Cortex of kidney (tissue), 1 donor: ENCODE measurements at places on chromosomes 3 and 15.

DNA sequence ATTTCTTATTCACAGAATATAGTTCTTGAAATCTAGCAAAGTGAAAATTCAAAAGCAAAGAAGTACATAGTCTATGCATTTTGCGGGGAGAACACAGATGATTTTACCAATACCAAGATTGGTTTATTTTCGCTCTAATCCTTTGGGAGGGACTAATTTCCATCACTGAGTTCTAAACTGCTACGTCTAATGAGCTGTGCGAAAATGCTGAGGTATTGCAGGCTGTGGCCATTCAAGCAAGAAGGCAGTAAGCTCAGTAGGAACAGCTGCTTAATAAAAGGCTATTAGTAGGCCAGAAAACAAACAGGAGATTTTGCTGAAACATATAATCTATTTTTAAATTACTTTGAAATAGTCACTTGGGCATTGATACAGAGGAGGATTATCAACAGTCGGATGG lies 379.0 kb downstream of the CNTN4 start:
- no peak for DNase-seq

DNA sequence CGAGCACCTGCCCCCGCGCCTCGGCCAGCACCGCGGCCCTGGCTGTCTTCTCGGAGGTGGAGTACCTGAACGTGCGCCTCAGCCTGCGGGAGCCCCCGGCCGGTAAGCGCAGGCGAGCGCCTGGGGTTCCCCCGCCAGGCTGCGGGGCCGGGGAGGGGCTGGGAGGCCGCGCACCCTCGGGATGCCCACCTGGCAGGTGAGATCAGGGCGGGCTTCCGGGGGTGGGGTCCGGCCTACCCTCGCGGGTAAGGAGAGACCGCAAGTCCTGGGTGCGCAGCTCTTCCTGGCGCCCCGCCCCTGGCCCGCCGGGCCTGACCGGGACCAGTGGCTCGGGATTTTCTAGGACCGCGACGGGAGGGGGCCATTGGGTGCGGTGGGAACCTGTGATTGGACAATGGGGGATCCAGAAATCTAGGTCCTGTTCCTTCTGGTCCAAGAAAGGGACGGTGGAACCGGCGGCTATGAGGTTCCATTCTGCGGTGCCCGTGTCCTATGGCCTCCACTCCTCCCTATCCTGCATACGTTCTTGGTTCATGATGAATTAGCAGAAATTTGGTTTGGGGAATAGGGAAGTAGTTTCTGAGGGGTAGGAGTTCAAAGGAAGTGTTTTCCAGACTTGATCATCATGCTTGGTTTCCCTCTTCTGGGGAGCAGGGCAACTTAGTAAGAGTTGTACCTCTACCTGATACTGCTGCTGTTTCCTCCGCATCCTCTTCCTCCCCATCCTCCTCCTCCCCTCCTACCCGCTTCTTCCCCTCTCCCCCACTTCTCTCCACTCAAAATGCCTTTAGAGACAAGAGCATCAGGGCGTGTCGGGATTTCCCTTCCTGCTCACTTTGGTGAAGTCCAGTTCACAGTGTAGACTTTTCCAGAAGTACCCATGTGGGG lies 808 bp downstream of the ARRDC4 start:
- no peak for DNase-seq

DNA sequence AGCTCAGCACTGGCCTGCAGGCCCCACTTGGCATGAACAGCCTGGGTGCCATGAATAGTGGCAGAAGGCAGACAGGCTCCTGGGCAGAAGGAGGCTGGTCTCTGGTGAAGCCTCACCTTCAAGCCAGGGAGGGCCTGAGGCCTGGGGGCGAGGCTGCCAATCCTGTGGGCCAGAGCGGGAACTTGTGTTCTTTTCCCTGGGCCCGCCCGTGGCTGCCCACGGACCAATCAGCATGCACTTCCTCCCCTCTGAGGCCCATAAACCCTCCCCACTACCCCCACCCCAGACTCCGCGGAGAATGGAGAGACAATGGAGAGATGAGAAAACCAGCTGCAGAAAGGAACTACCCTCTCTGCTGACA lies 283.8 kb upstream of the ROBO1 start:
- DNase-seq, result no peak

- no peak for DNase-seq
Measured at GRCh38 chr15:98651581-98652220, 3.4 kb downstream of the IGF1R start.

DNA sequence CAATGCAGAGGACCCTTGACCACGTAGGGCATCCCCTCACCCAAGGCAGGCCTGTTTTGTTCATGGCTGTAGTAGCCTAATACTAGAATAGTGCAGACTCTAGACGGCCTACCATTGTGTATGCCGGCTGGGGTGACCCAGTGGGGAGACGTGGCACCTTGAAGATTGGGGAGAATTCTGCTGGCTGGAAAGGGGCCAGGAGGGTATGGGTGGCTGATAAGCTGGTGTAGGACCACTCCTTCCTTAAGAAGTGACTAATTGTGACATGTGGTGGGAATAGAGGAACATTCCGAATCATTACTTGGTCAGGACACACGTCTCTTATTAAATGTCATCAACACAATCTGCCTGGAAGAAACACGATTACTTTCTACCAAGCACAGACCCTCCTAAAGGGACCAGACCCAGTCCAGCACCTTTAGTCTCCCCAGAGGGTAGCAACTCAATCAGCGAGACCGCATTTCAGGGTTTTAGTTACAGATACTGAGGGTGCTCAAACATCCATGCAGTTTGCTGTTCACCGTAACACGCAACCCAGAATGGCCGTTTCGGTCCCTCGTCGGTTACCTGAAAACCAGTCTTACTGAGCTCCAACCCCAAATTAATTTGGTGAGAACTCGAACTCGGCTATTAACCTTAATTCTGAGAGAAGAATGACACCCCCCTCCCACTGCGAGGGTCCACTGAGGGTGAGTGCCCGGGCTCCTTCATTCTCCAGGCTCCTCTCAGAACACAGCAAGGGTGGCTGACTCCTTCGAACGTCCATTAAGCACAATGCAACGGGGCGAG lies 1.6 kb upstream of the KLF13 start:
- DNase-seq, result no peak

DNA sequence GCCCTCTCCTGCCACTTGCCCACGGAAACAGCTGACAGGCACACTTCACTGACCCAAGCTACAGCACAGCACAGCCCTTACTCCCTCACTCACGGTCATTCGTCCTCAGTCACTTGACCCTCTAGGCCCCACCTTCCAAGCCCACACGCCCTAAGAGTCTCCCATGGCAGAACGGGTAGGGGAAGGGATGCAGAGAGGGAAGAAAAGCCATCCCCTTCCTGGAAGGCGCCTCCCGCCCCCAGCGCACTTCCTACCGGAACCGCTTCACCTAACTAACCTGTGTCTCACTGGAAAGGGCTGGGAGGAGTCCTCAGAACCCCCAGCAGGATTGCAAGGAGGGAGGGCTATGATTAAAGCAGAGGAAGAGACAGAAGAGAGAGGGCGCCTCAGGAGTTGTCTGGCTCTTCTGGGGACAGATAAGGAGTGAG lies 22.9 kb downstream of the EPHB3 start:
- no peak for DNase-seq
